Islet precursor cell (in vitro differentiated cells): ENCODE measurements at places on chromosomes 2 and 18.

DNA sequence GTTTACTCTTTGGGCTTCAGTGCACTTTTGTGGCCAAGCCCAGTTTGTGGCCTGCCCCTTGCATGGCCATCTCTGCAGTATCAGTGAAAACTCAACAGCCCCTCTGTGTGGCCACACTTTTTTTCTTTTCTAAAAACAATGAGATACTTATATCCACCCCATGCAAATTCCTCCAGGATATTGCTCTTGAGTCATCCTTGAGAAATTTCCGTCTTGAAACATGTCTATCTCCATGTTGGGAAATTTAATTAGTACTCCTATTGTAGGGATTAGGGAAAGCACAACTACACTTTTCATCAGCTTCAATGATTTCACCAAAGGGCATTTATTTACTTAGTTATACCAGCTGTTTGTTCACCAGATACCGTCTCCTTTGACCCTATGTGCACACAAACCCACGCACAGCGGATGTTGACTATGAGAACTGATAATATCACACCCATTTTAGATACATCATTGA lies 993.1 kb downstream of the TSN start:
- peak; percentile 70 for DNase-seq

GRCh38 chr2:234446404-234447076 lies 50.3 kb downstream of the ARL4C start:
- DNase-seq: peak; percentile 61

GRCh38 chr2:40244675-40245074 lies 207.2 kb downstream of the SLC8A1 start:
- DNase-seq: peak; percentile 89

DNA sequence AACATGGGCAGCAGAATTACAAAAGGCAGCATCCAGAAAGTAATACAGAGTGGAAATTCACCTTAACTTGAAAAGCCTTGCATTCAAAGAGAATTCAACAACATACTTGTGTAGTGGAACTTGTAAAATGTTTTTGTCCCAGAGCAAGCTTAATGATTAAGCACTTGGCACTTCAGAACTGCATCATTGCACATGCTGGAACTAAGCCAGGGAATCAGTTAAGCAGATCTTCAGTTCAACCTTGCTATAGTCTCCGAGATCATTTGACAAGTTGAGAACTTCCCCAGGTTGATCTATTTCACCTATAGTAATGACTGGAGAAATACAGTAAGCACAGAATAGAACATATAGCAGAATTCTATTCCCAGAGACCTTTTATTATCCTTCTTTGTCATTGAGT lies 1337.2 kb upstream of the NXPH2 start:
- no peak for DNase-seq

GRCh38 chr2:128660836-128661235 lies 342.2 kb upstream of the HS6ST1 start:
- no peak for DNase-seq

DNA sequence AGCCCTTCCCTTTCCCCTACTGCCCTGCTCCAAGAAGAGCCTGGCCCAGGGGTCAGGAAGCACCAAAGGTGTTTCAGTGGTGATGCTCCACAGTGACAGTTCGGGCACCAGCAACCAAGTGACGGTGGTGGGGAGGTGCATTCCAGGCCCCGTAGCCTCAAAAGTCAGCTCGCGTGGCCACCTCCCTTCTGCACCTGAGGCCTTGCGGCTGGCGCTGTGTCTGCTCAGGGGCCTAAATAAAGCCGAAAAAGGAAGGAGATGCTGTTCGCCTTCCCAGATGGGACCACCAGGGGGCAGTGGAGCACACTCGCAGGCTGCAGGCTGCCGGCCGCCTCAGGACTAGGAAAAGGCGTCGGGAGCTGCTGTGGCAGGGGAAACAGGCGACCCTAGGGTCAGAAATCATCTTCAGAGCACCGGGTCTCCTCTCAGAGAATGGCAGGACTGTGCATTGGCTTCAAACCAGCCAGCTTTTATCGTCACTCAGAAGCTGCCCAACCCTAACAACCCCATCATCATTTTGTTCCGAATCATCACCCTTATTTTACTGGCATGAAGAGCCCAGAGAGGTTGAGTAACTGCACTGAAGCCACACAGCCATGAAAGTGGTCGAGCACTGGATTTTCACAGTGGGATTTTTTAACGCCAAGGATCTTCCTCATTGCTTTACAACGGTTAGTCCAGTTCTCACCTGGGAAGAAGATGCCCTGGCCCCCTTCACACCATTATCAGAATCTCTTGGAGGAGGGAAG lies 213.0 kb upstream of the CELF4 start:
- peak; percentile 88 for DNase-seq

- peak; percentile 67 for DNase-seq
Observed at GRCh38 chr2:39093218-39093898, 27.5 kb downstream of the SOS1 start.

DNA sequence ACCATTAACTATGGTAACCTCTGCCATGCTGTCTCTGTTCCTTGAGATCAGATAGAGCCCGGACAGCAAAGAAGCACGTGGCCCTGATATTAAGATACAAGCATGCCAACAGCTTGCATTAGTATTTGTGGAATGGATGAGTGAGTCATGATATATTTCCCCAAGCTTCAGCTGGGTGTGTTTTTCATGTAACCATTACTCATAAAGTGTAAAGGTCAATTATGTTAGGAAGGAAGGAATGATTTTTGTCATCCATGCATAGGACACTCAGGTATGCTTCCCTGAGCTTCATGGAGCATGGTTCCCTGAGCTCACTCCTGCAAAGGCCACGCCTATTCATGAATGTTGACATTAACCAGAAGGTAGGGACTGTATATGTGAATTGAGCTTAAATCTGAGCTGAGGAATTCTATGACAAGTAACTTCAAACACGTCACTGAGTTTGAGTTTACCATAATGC lies 74.6 kb downstream of the ARL4C start:
- DNase-seq: no peak

GRCh38 chr2:20349513-20349921 lies 1.1 kb downstream of the PUM2 start:
- no peak for DNase-seq

DNA sequence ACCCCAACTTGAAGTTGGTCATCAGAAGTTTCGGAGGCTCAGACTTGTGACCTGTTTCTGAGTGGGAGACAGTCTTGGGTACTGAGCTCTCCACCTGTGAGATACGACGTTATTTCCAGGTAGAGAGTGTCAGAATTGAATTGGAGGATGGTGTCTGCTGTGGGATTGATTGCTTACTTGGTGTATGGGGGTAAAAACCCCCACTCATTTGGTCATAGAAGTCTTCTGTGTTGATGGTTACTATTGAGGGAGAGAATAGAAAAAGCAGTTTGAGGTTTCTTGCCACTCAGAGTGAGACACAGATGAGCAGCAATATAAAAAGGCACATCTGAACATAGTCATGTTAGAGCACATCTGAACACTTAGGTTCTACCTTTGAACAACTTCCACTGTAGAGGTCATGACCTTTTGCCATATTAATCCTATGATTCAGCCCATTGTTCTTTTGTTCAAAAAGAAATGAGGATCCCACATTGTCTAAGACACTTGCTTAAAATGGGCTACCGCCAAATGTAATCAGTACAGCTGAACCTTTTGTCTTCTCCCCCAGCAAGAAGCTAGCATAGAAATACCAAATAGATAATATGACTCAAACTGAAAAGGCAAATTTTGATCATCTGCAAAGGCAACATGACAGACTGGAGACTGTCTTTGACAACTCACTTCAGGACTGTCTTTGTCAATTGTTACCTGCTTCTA lies 73.3 kb downstream of the NAB1 start:
- no peak for DNase-seq
